ENCODE measurements at places on chromosomes 2 and 18. TPM values are rescaled to one million over a fixed set of nuclear protein-coding genes. Genes with fewer than 3 reads are reported as not detected.

DNA sequence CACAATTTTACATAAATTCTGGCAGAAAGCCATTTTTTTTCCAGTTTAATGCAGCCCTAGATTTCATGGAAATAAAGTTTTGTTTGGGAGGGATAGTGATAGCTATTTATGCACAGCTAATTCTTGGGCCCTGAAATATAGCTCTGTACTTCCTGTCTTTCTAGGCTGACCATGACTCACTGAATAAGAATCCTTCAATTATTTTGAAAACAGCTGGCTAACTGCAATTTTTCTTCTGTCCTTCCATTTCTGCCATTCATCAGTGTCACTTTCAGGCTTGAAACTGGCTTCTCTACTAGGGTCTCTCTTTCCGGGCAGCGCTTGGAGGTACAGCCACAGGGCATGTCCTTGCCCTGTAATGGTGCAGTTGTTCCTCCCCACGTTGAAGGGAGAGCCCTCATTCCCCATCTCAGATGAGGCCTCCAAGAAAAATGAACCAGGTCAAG is 97.1 kb upstream of the TMEM178A start:
- no peak for DNase-seq

GRCh38 chr18:67608615-67609273 is 92.2 kb upstream of the DSEL start:
- no peak for DNase-seq

DNA sequence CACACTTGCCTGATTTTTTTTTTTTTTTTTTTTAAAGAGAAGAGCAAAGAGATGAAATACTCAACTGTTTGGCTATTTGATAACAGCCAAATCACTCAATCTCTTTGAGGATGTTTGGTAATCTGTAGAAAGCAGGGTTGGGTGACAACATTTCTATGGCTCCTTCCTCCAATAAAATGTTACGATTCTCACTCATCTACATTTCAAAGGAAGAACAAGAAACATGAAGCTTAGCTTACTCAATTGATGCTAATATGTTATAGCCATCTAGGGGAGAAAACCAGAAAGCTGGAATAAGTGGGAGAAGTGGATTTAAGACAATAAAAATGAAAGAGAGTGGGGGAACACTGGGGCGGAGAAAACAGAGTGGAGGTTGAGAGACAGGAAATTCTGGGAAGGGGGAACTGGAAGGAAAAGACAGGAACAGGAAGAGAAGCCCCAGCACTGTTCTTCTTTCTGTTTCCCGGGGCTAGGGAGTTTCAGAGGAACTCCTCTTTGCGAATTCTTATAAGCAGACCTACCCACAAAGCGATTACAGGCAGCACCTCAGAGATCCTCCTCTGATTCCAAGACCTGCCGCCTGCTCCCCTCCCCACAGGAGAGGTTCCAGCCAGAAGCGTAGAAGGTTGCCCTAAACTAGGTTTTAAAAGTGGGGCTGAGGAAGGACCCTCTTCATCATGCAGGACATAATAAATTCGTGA is 13.3 kb downstream of the ST3GAL5 start:
- DNase-seq = no peak

DNA sequence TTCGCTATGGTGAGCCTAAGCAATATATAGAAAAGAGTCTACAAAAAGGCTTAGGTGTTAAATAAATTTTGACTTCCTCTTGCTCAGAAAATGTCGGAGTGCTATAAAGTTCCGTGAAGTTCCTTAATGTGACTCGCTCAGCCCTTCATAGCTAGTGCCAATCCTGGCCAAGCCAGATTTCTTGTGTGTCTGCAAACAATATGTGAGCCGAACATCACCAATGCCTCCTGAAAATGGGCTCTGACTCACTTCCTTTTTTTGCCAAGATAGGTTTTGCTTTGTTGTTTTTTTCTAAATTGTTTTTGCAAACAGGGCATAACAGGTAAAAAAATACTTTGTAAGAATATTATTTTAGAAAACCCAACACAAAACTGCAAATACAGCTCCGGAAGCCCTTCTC is 26.1 kb downstream of the CDC42EP3 start:
- no peak for DNase-seq

- no peak for DNase-seq
Observed at GRCh38 chr2:88078643-88079172, 11.1 kb downstream of the SMYD1 start.

GRCh38 chr2:180933332-180933731 is 47.1 kb upstream of the UBE2E3 start:
- DNase-seq = no peak

GRCh38 chr2:121947674-121948073 is 192.2 kb downstream of the TSN start:
- no peak for DNase-seq

DNA sequence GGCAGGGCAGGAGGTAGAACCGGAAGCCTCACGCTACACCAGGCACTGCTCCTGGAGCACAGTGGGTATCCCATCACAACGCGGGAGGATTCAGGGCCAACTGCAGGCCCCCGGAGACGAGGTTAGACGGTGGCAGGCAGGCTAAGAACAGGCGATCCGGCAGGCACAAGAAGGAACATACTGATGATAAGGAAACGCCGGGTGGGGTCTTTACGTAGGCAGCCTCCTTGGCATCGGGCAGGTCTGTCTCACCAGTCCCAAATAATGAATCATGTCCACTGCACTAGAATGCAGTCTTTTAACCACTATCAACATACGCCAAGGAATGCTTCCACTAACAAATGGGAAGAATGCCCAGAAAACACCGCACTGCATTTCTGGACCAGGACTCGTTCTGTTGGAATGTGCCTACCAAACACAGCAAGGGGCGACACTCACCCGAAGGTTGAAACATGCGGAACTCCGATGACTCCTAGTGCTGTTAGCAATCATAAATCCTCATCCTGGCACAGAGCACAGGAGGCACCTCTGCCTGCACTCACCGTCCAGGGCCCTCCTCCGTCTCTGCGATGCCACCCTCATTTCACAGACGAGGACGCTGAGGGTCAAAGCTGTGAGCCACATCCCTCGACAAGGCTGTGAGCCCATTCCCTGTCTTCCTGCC is 35.2 kb downstream of the ZNF516 start:
- DNase-seq = no peak

DNA sequence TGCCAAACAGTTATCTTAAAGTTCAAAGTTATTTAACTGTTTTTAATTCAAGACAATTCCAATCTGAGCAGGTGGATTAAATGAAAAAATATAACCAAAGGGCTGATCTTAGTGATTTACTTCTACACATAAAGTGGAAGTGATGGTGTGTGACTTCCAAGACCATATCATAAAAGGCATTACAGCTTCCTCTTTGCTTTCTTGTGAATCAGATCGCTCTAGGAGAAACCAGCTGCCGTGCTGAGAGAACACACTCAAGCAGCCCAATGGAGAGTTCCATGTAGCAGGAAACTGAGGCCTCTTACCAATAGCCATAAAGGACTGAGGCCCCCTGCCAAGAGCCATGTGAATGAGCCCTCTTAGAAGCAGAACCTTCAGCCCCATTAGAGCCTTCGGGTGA is 197.4 kb downstream of the NBAS start:
- no peak for DNase-seq

GRCh38 chr2:37230581-37230980 is 815 bp downstream of the CEBPZ start:
- no peak for DNase-seq

Gene KDSR
- 12.2 TPM for total RNA-seq

Gene RNF144A
- total RNA-seq = 41.5 TPM

Gene SERPINB4
- not detected for total RNA-seq

Gene DSC1
- total RNA-seq = not detected

Gene CCT4
- total RNA-seq = 204 TPM

Gene HAAO
- total RNA-seq = 0.62 TPM

Data from occipital lobe (tissue), 3 donors.